HT-29 (cell line): ENCODE measurements at places on chromosomes 16 and 17.
A peak's percentile ranks its signal among the peaks of the same experiment; 100 is the strongest.

- no peak for DNase-seq
Observed at GRCh38 chr17:75625813-75626486, 7.3 kb upstream of the SMIM5 start.

- DNase-seq: no peak
Observed at GRCh38 chr17:39212841-39213480, 12.8 kb downstream of the STAC2 start.

- peak; percentile 26 for DNase-seq
Observed at GRCh38 chr17:35244341-35245195, 1.7 kb downstream of the SLFN5 start.

- no peak for DNase-seq
Observed at GRCh38 chr17:34720760-34721159, 141.4 kb downstream of the TMEM132E start.

- peak; percentile 34 for DNase-seq
Observed at GRCh38 chr16:8370374-8371270, 219.7 kb downstream of the TMEM114 start.

- peak; percentile 39 for DNase-seq
Observed at GRCh38 chr17:81428121-81428515, 32.9 kb downstream of the BAHCC1 start.

- no peak for DNase-seq
Observed at GRCh38 chr16:80260906-80261311, 279.9 kb upstream of the DYNLRB2 start.

- DNase-seq: no peak
Observed at GRCh38 chr16:86958423-86958822, 358.8 kb downstream of the C16orf95 start.

GRCh38 chr17:5588584-5588983 lies 4.3 kb upstream of the NLRP1 start:
- no peak for DNase-seq

DNA sequence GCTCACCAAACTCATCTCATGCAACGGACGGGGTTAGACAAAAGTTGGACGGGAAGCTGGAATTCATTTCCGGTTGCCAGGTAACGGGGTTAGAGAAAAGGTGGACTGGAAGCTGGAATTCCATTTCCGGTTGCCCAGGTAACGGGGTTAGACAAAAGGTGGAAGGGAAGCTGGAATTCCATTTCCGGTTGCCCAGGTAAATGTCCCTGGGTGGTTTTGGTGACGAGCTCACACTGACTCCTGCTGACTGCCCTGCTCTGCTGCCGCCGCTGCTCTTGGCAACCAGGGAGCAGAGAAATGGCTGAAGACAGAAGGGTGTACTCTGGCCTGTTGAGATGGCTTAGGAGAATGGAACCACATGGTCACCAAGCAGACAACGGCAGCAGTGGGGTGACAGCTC lies 170.3 kb upstream of the RPH3AL start:
- DNase-seq: no peak

- DNase-seq: peak; percentile 5
Observed at GRCh38 chr17:28081467-28081866, 39.0 kb downstream of the NLK start.

GRCh38 chr17:40063187-40063771 lies 514 bp downstream of the THRA start:
- peak; percentile 43 for DNase-seq

GRCh38 chr17:43907998-43908721 lies 824 bp upstream of the MPP2 start:
- peak; percentile 42 for DNase-seq

DNA sequence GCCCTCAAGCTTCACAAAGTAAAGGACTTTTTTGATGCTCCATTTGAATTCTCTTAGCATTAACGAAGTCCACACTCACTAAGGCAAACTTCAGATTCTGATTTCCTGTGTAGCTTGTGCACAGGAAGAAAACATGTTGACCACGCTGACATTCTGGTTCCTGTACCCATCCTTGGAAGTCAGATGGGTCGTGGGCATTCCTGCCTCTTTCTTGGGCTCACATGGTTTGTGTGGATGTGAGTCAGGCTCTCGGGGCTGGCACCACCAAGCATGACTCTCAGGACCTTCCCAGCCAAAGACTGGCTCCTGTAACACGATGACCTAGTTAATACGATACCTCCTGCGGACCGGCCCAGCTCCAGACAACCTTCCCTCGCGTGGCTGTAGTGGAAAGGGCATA lies 32.8 kb downstream of the ARSG start:
- no peak for DNase-seq

DNA sequence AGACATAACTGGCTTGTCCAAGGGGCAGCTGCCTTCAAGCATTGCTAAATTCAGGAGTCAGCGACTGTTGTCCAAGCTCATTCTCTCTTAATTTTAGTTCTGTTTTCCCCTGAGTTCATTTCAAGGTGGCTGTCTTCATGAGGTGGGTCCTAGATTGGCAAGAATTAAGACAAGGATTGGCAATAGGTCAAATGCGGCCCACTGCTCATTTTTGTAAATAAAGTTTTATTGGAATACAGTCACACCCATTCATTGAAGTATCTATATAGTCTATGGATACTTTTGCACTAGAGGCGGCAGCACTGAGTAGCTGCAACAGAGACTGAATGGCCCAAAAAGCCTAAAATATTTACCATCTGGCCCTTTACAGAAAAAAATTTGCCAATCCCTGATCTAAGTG lies 73.8 kb downstream of the TMEM114 start:
- DNase-seq: no peak

DNA sequence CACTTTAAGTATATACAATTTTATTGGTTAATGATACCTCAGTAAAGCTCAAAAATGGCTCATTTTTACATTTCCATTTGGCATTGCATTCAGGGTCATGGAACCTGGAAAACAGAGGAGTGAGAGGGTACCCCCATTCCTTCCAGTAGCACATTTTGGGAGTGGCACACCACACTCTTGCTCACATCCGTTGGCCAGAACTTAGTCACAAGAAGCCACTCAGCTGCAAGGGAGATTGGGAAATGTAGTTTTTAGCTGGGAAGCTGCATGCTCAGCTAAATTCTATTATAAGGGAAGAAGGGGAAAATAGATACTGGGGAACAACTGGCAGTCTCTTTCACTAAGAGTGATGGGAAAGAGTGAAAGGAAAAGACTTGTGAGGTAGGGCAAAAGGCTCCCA lies 102.5 kb upstream of the TMEM97 start:
- no peak for DNase-seq
